ENCODE measurements at places on chromosomes 5 and 9. TPM values are rescaled to one million over a fixed set of nuclear protein-coding genes. Genes with fewer than 3 reads are reported as not detected.

WNK2 gene
- total RNA-seq, result not detected

CFAP90 gene
- not detected for total RNA-seq

PCDH1 gene
- total RNA-seq, result not detected

HTR4 gene
- total RNA-seq, result not detected

SLC46A2 gene
- not detected for total RNA-seq

WDR38 gene
- not detected for total RNA-seq

NEUROG1 gene
- not detected for total RNA-seq

SAP30L gene
- 46.6 TPM for total RNA-seq

NR5A1 gene
- not detected for total RNA-seq

PIK3R1 gene
- 86.4 TPM for total RNA-seq

SLC34A3 gene
- not detected for total RNA-seq

LSM11 gene
- total RNA-seq, result 5.8 TPM

SOWAHA gene
- total RNA-seq, result not detected

GRXCR2 gene
- total RNA-seq, result not detected

PDE6A gene
- not detected for total RNA-seq

SHISAL2B gene
- total RNA-seq, result not detected

UNC5A gene
- not detected for total RNA-seq

All from activated CD4-positive, alpha-beta memory T cell treated with anti-CD3 and anti-CD28 coated beads, Interleukin-2, amount 10 ng/mL, durations not matched to agents 7 days and 5 days (primary cell).